ENCODE measurements at places on chromosomes 2 and 18.

DNA sequence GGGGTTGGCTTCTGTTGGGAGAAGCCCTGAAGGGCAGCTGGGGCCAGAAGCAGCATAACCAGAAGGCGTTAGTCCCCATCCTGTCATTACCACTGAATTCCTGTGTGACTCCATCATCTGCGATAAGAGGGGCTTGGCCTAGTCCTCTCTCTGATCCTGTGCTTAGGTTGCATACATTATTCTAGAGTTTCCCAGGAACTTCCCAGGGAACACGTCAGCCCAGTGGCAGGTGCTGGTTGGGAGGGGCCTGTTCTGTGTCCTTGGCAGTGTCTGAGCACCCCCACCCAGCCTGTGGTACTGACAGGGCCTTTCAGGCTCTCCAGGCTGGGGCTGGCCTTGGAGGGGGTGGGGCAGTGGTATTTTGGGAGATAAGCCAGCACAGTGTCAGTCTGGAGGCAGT, 4.5 kb upstream of the TOGARAM2 start:
- H3K4me3 ChIP-seq, result no peak overlapping the region
- H3K27ac ChIP-seq, result no peak overlapping the region
- no peaks in the 10 kb centered on the region for H3K27me3 ChIP-seq

- peaks cover 13% of the 10 kb centered on the region for H3K4me1 ChIP-seq
- H3K27me3 ChIP-seq, result no peaks in the 10 kb centered on the region
- no peak for DNase-seq
- no peak overlapping the region for H3K4me3 ChIP-seq
Observed at GRCh38 chr2:109058191-109058632, 69.2 kb upstream of the EDAR start.

DNA sequence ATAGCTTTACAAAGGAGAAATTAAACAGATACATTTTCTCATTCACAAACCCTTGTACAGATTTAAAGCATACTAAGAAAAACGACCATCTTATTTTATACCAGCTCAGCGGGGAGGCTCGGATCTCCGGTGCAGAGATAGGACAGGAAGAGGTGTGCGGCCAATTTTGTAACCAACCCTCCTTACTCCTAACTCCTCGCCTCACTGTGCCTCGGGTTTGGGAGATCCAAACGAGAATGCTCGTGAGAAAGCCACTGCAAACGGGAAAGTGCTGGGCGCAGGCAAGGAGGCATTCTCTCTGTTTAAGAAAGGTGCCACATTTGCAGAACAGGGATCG, 1.2 kb downstream of the KDSR start:
- peaks cover 43% of the 10 kb centered on the region for H3K36me3 ChIP-seq
- H3K4me1 ChIP-seq, result peaks cover 17% of the 10 kb centered on the region
- peak; percentile 10 for DNase-seq

DNA sequence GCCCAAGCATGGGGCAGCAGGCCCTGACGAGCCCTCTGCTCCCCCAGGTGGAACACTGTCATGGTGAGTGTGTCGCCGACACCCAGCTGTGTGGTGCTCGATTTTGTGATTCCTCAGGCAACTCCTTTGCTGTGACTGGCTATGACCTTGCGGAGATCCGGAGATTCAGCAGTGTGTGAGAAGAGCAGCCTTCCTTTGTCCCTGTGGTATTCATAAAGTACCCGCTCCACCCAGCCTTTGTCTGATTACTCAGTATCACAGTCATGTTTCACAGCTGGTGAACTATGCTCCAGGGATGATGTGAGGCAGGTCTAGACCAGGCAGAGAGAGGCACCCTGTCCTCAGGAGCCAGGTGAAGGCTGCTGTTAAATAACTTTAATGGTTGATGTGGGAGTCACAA, 4.0 kb downstream of the WDR54 start:
- no peak for DNase-seq
- peaks cover 28% of the 10 kb centered on the region for H3K27me3 ChIP-seq
- H3K4me1 ChIP-seq, result peaks cover 14% of the 10 kb centered on the region
- peaks cover 53% of the 10 kb centered on the region for H3K36me3 ChIP-seq
- H3K4me3 ChIP-seq, result no peak overlapping the region

DNA sequence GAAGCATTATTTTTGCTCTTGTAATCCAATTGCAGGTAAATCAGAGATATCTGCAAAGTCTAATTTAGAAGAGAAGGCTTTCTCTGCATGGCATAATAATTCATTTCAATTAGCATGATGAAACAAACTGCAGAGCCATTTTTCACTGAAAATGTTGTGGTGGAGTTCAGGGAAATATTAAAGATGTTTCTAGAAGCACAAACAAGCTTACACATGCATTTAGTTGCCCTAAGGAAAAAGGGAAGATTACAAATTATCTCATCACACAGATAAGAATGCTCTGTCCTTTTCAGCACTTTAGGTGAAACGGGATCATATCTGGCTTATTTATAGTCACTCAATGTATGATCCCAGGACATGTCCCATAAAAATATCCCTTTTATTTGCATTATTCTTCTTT, 252.1 kb upstream of the TANK start:
- H3K36me3 ChIP-seq, result no peaks in the 10 kb centered on the region
- H3K27ac ChIP-seq, result no peak overlapping the region
- no peak for DNase-seq
- no peak overlapping the region for H3K4me3 ChIP-seq
- H3K27me3 ChIP-seq, result peaks cover 26% of the 10 kb centered on the region
- peaks cover 34% of the 10 kb centered on the region for H3K4me1 ChIP-seq

DNA sequence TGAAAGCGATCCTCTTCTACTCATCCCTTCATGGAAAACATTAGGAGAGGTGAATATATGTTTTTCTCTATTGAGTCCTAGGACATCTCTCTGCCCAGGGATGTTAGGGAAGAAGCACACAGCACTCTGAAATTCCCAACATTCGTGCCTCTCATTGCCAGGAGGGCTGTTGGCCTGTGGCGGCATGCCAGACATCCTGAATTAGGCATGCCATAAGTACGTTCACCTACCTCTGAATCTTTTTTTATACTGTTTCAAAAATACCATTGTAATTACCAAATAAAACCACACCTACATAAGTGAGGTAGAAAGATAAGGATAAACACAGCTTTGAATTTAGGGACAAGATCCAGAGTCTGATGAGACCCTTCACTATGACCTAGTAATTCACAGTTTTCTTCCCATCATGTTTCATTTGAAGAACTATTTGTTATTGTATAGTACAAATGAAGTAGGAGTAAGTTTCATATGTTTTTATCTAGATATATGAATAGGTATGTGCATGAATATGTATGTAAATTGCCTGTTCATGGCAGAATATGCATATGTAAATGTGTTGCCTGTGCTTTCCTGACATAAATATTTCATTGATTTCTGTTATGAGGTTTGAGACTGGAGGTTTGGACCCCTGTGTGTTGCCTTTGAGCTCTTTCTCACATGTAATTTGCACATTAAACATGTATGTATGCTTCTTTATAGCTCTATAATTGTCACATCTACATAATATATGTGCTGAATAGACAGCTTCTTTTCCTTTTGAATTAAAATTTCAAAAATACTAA, 66.6 kb upstream of the STAM2 start:
- no peak overlapping the region for H3K27ac ChIP-seq
- H3K27me3 ChIP-seq, result no peaks in the 10 kb centered on the region
- H3K36me3 ChIP-seq, result peaks cover 5% of the 10 kb centered on the region
- no peak overlapping the region for H3K4me3 ChIP-seq
- peaks cover 3% of the 10 kb centered on the region for H3K4me1 ChIP-seq

GRCh38 chr2:120320318-120320851, 25.6 kb upstream of the INHBB start:
- H3K36me3 ChIP-seq, result no peaks in the 10 kb centered on the region
- H3K4me1 ChIP-seq, result no peaks in the 10 kb centered on the region
- no peak overlapping the region for H3K27ac ChIP-seq
- no peak overlapping the region for H3K4me3 ChIP-seq
- peaks cover 15% of the 10 kb centered on the region for H3K27me3 ChIP-seq

DNA sequence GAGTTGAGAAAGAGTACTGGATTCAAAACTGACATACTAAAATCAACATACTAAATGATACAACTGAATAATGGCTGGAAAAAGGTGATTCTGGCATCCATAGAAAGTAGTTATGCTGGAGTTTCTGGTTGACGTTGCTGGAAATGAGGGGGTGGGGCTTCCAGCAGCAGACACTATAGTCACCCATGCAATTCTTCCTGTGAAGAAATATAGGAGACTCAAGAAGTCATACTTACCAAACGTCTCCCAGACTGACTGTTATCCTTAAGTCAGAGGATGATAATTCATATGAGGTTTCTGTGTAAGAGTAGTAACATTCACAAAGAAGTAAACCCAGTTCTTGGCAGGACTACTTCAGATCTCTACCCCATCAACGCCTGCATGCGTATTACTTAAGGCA, 23.6 kb downstream of the DTNB start:
- no peaks in the 10 kb centered on the region for H3K4me1 ChIP-seq
- DNase-seq, result no peak
- H3K36me3 ChIP-seq, result peaks cover 7% of the 10 kb centered on the region
- H3K27ac ChIP-seq, result no peak overlapping the region

- peak overlapping the region; percentile 78 for H3K4me3 ChIP-seq
- H3K36me3 ChIP-seq, result no peaks in the 10 kb centered on the region
- no peak overlapping the region for H3K27ac ChIP-seq
- H3K4me1 ChIP-seq, result peaks cover 12% of the 10 kb centered on the region
Observed at GRCh38 chr2:181457741-181458425, 697 bp downstream of the ITGA4 start.

- H3K36me3 ChIP-seq, result peaks cover 18% of the 10 kb centered on the region
- no peaks in the 10 kb centered on the region for H3K4me1 ChIP-seq
- no peak for DNase-seq
- no peak overlapping the region for H3K4me3 ChIP-seq
- peak overlapping the region; percentile 88 for H3K27ac ChIP-seq
Observed at GRCh38 chr2:25964891-25965290, 17.4 kb downstream of the KIF3C start.

Data from WTC11 (cell line).